ENCODE measurements at places on chromosomes 13 and 19.
A peak's percentile ranks its signal among the peaks of the same experiment; 100 is the strongest.

- peak; percentile 84 for DNase-seq
Measured at GRCh38 chr19:49387936-49388372, at the start of gene KASH5. KASH5 (plus strand) TSS chr19:49388249; CDS start chr19:49390884, 2,635 bp downstream.

- no peak for DNase-seq
Measured at GRCh38 chr13:47892374-47892773, 108.7 kb downstream of the SUCLA2 start.

DNA sequence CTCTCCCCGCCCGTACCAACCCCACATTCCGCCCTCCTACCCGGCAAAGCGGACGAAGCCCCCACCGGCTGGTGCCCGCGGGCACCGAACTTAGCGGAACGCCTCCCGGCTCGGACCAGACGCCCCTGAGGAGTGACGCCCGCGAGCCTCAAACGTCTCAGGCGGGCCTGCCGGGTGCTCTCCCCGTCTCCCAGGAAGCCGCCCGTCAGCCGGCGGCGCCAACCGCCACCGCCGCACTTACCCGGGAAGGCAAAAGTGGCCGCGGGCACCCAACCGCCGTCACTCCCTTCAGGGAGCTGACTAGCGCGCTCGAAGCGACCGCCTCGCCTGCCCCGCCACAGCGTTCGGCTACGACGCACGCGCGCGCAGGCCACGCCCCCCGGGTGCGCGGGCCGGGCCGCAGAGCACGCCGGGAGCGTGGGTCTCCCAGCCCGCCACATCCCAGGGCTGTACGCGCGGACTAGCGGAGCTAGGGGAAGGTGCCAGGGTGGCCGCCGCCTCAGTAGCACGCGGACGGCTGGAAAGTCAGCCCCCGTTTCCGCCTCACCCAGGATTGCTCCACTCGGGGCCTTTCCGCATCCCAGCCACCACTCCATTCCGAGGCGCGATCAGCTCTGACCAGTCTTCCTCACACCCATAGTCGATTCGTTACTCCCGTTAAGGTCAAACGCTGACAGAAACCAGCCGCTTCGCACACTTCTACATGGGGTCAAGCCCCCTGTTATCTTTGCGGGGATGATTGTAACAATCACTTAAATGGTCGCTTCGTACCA, at the start of gene TEX30:
Gene TEX30 (minus strand): TSS at position 346 of the 773 bp plus-strand sequence. CDS start 3,760 bp downstream, outside the sequence.
- peak; percentile 88 for DNase-seq

DNA sequence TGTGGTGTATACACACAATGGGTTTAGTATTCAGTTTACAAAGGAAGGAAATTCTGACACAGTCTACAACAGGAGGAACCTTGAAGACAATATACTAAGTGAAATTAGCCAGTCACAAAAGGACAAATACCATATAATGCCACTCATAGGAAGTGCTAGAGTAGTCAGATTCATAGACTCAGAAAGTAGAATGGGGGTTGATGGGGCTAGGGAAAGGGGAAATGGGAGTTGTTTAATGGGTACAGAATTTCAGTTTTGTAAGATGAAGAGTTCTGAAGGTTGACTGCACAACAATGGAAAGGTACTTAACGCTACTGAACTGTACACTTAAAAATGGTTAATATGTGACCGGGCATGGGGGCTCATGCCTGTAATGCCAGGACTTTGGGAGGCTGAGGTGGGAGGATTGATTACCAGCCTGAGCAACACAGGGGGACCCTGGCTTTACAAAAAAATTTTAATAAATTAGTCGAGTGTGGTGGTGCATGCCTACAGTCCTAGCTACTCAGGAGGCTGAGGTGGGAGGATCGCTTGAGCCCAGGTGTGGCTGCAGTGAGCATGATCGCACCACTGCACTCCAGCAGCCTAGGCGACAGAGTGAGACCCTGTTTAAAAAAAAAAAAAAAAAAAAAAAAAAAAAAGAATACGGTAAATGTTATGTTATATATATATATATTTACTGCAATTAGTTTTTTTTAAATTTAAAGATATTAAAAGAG, 45.0 kb downstream of the SLC15A1 start:
- DNase-seq: no peak

GRCh38 chr19:39539518-39540332, at the start of gene EID2:
EID2 (minus strand) TSS chr19:39540161; CDS start chr19:39540079, 82 bp downstream.
- DNase-seq: peak; percentile 96

DNA sequence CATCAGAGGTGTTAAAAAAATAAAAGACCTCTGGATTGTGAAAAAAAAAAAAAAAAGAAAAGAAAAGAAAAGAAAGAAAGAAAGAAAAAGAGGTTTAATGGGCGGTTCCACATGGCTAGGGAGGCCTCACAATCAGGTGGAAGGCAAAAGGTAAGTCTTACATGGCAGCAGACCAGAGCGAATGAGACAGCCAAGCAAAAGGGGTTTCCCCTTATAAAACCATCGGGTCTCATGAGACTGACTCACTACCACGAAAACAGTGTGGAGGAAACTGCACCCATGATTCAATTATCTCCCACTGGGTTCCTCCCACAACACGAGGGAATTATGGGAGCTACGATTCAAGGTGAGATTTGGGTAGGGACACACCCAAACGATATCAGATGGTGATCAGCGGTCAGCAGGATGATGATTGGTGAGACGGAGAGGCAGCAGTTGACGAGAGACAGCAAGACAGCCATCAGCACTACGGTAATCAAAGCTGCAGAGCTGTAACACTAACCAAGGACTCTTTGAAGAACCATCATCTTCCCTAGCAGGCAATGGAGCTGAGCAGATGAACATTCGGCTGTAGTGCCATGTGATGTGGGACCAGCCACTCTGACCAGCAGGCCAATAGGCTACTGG, 3.9 kb upstream of the CD209 start:
- DNase-seq: no peak
